ENCODE measurements at places on chromosomes 2 and 18.
A peak's percentile ranks its signal among the peaks of the same experiment; 100 is the strongest.

GRCh38 chr2:180046202-180046601 is 39.1 kb upstream of the CWC22 start:
- DNase-seq: no peak

DNA sequence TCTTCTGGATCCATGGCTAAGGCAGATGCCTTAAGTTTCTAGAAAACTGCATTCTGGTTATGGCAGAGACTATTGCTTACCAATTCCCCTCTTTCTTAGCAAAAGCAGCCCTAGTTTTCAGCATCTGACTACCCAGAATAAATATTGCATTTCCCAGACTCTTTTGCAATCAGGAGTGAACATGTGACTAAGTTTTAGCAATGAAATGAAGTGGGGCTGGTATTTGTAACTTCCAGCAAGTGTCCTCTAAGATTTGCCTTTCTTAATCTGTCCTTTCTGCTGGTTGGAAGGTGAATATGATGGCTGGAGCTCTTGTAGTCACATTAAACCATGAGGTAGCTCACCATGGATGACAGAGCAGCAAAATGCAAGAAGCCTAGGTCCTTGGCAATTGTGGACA is 132.9 kb upstream of the PKDCC start:
- DNase-seq: no peak

- DNase-seq: no peak
Observed at GRCh38 chr2:118530976-118531375, 316.5 kb downstream of the EN1 start.

DNA sequence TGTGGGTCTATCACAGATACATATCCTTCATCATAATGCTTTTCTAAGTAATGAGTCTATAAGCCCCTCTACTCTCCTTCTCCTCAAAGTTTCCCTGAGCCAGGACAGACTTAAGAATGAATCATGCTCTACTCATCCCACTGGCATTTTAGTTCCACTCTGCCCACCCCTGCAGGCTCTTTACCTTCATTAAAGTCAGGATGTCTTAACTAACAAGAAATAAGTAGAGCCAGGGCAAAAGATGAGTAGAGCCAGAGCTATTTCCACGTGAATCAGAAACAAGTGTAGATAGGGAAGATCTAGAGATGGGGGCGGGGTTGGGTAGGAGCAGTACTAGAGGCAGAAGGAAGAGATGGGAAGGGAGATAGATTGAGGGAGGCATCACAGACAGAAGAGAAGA is 790.5 kb downstream of the RNF144A start:
- no peak for DNase-seq

DNA sequence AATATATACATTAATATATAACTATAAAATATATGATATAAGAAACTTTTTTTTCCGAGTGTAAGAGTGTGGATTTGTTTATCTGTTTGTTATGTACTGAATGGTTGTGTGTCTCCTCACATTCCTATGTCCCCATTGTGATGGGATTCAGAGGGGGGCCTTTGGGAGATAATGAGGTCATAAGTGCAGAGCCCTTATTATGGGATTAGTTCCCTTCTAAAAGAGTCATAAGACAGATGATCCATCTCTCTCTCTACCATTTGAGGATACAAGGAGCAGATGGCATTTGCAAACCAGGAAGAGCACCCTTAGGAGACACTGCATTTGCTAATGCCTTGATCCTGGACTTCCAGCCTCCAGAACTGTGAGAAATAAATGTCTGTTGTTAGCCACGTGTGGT is 30.3 kb upstream of the SAP130 start:
- DNase-seq: no peak

DNA sequence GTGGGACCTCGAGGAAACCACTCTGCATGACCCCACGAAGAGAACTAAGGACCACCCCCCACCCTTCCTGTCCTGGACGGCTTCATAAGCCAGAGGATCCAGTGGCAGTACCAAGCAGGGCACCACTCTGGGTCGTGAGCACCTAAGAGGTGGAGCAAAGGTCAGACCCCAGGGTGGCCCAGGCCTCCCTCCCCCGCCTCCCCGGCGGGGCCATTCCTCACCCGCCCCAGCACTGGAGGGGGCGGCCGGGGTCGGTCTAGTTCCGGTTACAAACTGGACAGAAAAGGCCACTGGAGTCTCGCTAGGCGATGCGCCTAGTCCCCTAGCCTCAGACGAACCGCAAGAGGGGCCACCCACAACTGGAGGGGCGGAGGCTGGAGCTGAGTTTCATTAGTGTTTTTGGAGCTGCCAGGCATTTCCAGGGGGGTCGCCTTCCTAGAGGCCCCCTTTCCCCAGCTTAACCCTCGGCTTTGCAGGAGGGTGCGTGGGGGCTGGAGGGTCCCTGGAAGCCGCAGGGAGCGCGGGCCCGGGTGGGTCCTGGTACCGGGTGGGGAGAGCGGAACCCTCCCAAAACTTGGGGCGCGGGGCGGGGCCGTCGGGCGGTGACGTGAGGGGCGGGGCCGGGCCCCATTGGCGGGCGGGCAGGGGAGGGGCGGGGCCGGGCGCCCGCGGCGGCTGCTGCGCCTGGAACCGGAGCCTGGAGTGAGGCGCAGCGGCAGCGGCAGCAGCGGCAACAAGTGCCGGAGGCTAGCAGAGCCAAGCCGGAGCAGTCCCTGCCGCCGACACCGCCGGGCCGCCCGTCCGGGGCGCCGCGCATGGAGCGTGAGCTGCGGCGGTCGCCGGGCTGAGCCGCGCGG is at the start of gene B3GNT2:
Gene B3GNT2 (plus strand): TSS at position 695 of the 857 bp plus-strand sequence. CDS start 26,106 bp downstream, outside the sequence.
- DNase-seq: peak; percentile 73

GRCh38 chr2:166188084-166188483 is 60.3 kb upstream of the SCN1A start:
- no peak for DNase-seq

DNA sequence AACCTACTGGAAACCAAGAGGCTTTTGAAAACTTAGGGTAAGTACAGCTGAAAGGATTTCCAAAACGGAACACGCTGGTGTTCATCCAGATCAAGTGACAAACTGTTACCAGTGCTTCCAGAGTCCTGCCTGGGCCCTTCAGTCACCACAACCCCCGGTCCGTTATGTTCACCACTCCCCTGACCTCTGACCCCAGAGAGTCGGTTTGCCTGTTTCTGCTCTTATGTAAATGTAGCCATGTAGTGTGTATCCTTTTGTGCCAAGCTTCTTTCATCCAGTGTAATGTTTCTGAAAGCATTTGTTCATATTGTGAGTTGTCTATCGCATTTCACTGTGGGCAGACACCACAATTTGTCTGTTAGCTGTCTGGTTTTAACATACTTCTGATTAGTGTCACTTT is 217.5 kb downstream of the NCK2 start:
- no peak for DNase-seq

GRCh38 chr2:96493072-96493471 is 12.1 kb downstream of the NEURL3 start:
- DNase-seq: no peak

DNA sequence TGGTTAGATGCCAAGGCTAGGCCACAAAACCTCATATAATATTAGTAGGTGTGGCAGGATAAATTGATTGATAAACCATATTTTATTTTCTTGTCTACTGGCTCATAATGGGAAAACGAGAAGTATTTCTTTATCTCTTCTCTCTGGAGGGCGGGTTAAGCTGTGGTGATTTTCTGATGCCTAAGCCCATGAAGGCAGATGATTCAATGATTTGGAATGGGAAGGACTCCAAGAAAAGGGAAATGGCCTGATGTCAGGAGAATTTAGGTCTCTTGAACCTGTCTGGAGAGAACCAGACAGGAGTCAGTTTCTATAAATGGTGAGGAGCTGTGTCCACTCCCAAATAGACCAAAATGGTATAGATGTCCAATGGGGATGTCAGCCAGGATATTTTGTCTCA is 18.7 kb upstream of the MAP4K3 start:
- DNase-seq: peak; percentile 82

- DNase-seq: no peak
Observed at GRCh38 chr2:195595825-195596224, 61.2 kb upstream of the SLC39A10 start.

DNA sequence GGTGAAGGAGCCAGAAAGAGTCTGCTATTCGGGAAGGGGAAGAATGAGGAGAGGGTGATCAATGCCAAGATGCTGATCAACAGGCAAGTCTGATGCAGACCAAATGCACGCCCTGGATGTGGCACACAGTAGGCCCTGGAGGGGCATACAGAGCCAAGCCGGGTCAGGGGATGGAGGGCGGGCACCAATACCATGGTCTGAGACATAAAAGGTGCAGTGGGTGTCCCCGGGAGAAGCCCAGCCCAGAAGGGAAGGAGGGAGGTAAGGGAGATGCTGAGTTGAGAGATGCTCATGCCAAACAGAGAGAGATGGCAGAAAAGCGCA is 66.6 kb upstream of the ID2 start:
- DNase-seq: no peak

DNA sequence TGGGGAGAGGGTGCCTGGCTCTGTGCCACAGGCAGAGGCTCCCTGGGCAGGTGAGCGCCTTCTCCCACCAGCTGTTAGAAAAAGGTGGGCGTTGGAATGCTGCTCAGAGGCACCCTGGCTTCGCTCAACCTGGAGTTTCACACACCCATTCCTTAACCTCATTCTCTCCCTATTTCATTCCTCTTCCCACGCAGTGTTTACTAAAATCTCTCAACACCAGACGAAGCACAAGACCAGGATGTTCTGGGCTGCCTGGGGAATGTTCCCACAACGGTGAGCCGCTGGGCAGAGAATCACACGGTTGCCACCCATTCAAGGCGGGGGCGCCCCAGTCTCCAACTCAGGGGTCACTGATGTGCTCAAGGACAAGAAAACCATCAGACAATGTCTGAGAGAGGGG is 64.5 kb downstream of the TGFA start:
- no peak for DNase-seq

DNA sequence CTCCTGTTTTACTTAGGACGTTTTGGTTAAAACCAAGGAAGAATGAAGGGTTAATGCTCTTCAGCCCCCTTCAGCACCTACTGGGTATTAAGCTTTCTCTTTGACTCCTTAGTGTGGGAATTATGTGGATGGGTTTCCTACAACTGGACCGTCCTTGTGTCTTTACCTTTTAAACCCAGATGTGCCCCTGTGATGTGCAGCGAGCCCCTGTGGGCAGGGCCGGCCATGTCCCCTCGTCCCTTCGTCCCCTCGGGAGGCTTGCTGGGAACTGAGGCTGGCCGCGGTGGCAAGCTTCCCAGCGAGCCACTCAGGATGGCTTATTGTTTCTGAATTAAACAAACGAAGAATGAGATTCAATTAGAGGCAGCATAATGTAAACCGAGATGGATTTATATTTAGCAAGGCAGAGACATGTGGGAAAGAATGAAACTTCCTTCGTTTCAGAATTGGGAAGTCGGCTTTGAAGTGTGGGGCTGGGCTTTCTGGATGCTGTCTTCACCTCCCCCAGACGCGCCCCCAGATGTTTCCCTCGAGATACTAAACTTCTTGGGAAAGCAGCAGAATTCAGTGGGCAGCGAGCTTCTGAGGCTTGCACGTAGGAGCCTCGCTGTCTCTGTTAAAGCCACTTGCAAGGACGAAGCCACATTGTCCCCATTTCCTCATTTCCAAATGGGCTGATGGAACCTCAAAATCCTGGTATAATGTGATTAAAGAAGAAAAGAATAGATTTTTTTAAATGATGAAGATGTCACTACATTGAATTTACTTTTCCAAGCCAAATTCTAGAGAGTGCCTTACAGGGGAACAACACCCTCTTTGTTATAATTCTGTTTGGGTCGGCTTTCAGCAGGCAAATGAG is 146.0 kb downstream of the VAPA start:
- no peak for DNase-seq

GRCh38 chr18:35077937-35078336 is 36.7 kb downstream of the MAPRE2 start:
- peak; percentile 21 for DNase-seq

DNA sequence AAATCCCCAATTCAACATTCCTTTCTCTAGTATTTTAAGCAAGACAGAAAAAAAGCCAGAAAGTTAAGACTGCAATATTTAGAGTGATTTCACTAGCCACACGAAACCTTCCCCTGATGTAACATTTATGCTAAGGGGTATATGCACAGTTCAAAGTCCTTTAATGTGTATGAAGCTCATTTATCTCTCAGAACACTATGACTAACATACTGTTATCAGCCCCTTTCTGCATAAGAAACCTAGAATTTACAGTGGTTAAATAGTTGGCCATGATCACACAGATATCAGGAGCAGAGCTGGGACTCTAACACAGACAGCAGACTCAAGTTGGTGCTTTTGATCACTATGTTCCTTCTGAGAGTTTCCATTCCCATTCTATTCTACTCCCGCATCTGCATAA is 185.5 kb downstream of the CDH2 start:
- peak; percentile 6 for DNase-seq

DNA sequence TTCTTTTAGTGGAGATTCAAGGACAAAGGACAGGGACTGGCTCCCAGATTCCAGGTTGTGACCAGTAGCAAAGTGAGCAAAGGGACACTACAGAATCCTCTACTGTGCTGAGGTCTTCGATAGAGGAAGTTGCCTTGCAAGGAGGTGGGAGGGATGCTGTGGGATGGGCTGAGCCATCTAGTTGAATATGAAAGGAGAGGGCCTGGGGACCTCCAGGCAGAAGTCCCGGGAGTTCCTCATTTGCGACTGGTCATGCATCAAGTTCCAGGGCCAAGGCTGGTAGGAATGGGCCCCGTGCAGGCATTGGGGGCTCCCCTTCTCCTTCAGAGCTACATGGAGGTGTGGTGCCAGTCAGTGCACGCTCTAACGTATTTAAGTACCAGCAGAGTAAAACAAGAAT is 12.6 kb upstream of the PROM2 start:
- DNase-seq: no peak

DNA sequence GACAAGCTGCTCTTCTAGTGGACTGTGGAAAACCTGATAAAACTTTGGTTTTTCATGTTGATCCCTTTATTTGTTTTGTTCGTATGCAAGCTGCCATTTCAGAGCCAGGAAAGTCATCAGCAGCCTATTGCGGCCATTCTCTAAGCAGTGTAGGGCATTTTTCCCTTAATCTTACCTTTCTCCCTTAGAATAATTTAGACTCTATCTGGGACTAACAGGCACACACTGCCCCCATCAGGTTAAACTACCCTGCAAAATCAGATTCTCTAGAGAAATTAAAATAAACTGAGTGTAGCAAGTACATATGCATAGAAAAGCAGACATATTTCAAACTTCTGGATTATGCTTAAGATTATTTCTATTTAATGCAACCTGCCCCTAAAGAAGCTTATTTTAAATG is 347.5 kb downstream of the METTL4 start:
- DNase-seq: peak; percentile 76

DNA sequence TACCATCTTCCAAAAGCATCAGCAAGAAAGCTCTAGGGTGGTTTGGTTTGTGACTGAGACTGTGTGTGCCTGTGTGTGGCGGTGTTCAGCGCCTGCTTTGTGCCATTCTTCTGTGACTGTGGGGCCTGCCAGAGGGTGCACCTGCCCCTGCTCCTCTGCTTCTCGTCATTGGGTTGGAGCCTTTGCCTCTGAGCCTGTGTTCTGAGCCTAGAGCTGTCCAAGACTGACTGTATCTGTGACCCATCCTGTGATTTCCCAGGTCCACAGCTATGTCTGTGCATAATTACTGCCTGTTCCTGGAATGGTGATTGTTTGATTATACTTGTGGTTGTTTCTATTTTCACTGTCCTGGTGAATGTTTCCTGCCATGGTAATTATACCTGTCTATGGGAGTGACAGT is 57.1 kb upstream of the KLHL29 start:
- no peak for DNase-seq

GRCh38 chr2:39486071-39486470 is 49.0 kb upstream of the MAP4K3 start:
- no peak for DNase-seq

GRCh38 chr2:200039724-200040650 is 84.6 kb downstream of the MAIP1 start:
- DNase-seq: peak; percentile 82

GRCh38 chr2:173854840-173855239 is 110.3 kb downstream of the SP3 start:
- no peak for DNase-seq

Measured in choroid plexus epithelial cell (primary cell).